ENCODE measurements at places on chromosomes 5 and 9.

DNA sequence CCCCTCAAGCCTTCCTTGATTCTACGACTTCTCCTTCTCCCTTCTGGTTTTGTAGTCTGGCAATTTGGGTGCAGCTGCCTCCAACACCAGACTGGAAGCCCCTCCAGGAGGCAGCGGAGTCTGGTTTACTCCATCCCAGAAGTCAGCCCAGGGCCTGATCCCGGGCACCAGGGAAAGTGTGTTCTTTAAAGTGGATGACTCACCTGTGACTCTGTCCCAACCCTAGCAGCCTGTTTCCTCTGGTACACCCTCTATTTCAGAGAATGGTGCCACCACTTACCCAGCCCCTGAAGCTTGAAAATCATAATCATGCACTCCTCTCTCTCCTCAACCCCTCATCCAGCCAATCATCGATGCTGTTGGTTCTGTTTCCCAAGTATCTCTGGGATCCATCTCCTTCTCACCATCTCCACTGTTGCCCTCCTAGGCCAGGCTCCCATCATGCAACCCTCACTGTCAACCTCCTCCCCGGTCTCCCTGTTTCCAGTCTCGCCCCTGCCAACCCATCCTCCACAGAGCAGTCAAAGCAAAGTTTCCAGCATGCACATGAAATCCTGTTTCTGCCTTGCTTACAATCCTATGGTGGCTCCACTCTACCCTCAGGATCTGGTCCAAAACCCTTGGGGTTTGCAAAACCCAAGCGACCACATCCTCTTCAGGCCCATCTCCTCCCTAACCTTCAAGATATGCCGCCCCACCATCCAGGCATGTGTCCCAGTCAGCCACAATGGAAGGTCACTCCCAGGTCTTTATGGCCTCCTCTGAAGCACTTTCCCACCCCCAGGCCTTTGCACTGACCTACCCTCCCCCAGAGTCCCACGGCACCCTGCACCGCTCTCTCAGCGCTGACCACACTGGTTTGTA, 10.5 kb downstream of the LHX6 start:
- no peak for DNase-seq

DNA sequence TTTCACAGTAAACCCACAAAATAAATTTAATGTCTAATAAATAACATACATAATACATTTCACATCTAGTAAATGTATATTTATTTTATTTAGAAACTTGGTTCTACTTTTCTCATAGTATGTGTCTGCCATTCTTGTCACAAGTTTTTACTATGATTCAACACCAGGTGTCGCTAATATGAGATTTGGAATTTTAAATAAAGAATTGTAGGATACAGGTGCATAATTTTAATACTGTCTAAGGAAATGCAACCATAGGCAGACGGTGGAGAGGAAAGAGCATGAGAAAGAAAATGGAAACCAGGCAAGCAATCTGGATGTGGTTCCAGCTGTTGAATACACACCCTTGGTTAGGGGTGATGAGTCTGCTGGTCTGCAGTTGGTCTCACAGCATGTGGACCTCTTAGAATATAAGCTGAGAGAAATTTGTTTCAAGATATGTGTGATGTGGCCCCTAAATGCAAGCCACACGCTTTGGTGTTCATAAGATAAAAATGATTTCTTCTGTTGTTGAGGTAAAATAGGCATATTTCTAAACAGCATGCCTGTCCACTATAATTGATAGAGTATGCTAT, 114.7 kb upstream of the TXNDC8 start:
- DNase-seq = no peak

GRCh38 chr5:18321262-18321942, 687.1 kb downstream of the TAF11L14 start:
- DNase-seq = no peak

DNA sequence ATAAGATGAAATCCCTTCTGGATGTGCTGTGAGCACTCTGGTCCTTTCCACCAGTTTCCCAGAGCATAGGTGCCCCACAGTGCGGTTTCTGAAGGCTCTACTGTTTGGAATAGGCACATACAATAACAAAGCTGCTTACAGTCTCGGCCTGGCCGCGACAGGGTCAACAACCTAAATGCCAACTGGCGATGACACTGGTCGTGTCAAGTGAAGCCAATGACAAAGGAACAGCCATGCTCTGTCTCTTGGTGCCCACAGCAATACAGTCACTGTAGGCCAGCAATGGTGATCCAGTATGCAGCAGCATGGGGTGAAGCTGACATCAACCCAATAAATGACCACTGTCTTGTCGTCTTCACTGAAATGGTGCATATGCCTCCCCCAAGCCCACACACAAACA, 47.8 kb upstream of the EQTN start:
- DNase-seq = no peak

DNA sequence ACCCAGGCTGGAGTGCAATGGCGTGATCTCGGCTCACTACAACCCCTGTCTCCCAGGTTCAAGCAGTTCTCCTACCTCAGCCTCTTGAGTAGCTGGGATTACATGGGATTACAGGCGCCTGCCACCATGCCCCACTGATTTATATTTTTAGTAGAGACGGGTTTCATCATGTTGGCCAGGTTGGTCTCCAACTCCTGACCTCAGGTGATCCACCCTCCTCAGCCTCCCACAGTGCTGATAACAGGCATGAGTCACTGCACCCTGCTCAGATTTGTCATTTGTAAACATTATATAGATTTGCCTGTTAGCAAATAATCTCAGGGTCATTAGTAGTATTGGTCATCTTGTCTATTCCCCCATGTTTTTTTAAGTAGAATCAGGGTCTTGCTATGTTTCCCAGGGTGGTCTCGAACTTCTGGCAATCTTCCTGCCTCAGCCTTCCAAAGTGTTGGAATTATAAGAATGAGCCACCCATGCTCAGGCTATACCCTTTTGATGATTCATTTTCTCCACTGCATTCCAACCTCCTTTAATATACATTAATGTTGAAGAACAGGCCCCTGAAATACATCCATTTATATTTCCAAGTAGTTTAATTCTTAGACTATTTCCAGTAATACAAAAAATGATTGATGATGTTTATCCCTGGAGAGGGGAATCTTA, 17.3 kb downstream of the CENPH start:
- DNase-seq = no peak

- no peak for DNase-seq
Measured at GRCh38 chr5:105882956-105883481, 1787.7 kb downstream of the EFNA5 start.

DNA sequence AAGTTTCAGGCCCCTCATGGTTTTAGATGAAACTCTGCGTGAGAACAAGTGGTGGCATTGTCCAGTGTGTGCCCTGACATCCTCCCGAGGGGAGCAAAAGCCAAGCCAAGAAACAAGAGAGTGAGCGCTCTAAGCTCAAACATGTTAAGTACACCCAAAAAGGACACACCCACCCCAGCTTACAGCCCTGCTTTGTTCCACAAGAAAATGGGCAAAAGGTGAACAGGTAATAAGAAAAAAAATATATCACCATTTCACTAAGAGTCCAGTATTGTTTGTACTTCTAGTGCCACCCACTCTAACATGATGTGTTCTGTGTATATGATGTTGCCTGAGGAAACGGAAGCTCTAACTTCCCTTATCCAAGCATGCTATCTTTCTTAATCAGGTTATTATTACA, 278.2 kb downstream of the SLIT3 start:
- DNase-seq = no peak

DNA sequence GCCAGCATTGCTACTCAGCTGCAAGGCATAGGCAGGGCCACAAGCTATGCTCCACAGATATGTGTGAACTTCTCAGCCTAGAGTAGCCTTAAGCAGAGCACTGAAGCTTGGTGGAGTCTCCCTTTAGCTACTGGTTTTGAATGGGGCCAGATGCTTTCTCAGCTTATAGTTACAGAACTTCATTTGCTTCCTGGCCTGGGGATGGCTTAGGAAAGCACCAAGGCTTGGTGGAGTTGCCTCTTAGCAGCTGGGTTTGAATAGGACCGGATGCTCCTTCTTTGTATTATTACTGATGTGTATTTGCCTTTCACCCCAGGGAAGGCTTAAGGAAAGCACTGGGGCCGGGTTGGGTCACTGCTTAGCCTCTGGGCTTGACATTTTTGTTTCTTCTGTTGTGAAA, 497.8 kb upstream of the SEMA6A start:
- DNase-seq = peak; percentile 36

- DNase-seq = no peak
Measured at GRCh38 chr5:33583332-33583731, 142.6 kb downstream of the TARS1 start.

GRCh38 chr9:3893519-3893918, 367.7 kb upstream of the RFX3 start:
- DNase-seq = no peak

- no peak for DNase-seq
Measured at GRCh38 chr5:89452081-89452480, 569.1 kb upstream of the MEF2C start.

GRCh38 chr5:124639095-124639665, 107.3 kb downstream of the ZNF608 start:
- DNase-seq = no peak

DNA sequence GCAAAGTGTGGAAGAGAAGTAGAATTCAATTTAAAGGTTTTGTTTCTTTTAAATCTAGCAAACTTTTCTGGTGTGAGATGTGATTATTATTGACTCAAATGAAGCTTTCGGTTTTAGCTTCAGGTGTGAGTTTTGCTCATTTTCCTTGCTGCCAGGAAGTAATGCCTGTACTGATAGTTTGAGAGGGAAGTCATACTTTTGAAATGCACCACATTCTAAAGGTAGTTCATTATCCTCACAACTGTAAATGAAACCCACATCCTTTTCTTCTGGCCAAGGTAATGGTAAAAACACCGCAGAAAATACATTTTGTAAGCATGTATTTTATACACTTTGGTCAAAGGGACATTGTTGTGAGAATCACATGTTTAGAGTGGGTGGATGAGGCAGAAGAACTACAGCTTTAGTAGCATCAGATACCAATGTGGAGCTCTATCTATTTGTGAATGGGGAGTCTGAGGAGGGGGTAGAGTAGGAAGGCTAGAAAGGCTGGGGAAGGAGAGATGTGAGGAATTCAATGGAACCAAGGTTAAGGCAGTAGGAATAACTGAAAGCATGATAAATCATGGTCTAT, 167.0 kb upstream of the CDKN2B start:
- DNase-seq = no peak

Data from iPS-NIHi11 (cell line).